ENCODE measurements at places on chromosomes 5 and 9.

GRCh38 chr5:73652391-73652790, 26.4 kb downstream of the ARHGEF28 start:
- no peak for DNase-seq

DNA sequence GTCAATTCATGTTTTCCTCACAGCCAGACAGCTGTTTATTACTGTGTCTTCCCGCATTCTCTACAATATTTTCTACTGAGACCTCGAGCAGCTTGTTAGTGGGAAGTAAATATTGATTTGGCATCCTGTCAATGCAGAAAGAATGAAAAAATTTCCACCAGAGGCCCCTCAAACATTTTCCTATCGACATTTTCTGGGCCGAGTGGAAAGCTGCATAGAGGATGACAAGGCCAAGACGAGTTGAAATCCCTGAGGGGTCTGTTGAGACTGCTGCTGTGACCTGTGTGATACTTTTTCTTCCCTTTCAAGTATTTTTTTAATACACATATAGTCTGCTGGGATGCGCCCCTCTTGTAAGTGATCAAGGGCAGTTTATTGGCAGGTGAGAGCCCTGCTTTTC, 91.4 kb upstream of the SH3GL2 start:
- DNase-seq = no peak

- no peak for DNase-seq
Observed at GRCh38 chr5:146794326-146795029, 84.1 kb downstream of the PPP2R2B start.

DNA sequence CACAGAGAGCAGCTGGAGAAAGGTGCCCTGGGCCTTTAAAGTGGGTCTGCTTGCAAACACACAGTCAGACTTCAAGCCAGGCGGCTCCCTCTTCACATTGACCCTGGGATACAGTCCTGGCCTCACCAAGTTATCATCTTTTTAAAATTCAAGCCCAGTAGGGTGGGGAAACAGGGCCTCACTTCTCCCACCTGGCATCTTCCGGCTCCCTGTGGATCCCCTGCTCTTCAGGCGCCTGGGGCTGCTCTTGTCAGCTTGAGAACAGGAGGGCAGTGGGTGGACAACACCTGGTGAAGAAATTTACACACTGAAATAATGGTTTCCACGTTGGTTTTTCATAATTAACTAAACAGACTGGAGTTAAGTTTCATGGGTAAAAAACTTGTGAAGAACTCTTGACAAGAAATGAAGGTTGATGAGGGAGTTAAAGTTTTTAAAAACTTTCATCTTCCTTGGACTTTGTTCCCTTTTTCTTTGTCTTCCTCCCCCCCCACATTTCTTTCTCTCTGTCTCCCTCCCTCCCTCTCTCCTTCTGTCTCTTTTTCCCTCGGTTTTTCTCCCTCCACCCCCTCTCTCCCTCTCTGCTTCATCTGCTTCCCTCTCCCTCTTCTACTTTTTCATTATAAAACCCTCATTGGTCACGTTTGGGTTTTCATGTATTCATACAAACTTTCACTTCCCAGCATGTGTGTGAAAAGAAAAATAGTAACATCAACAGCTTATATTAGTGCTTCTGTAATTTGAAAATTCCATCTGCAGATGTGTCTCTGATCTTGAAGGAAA, 219.6 kb downstream of the DMRT2 start:
- DNase-seq = no peak

DNA sequence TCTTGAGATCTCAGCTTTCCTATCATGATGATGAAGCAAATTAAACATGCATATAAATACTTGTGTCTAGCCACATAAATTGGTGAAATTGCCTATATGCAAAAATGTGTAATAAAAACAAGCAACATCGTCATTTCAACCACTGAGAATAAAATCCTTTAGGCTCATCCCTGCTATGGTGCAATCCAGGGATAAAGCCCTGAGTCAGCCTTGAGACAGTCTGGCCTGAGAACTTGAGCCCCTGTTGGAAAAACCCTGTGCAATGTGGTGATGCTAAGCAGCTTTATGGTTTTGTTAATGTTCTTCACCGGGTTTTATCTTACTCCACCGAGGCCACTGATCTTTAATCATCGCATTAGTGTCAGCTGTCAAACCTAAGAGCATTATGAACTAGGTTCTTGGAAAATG, 170.5 kb downstream of the DCP2 start:
- no peak for DNase-seq

- no peak for DNase-seq
Observed at GRCh38 chr5:79845448-79846197, 145.4 kb downstream of the MTX3 start.

- DNase-seq = no peak
Observed at GRCh38 chr9:17064558-17064957, 70.3 kb upstream of the CNTLN start.

DNA sequence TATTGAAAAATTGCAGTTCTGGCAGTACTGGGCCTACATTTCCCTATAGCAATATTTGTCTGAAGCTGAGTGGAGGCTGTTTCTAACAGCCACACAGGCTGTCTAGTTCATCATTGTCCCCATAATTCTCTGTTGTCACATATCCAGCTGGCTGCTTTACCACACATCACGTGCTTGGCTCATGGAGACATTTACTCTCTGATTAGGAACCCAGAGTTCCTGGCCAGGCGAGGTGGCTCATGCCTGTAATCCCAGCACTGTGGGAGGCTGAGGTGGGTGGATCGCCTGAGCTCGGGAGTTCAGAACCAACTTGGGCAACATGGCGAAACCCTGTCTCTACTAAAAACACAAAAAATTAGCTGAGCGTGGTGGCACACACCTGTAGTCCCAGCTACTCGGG, 81.4 kb downstream of the PGM5 start:
- no peak for DNase-seq

- no peak for DNase-seq
Observed at GRCh38 chr9:37412431-37413151, 9.9 kb upstream of the GRHPR start.

- no peak for DNase-seq
Observed at GRCh38 chr5:78699552-78700153, 51.1 kb upstream of the LHFPL2 start.

DNA sequence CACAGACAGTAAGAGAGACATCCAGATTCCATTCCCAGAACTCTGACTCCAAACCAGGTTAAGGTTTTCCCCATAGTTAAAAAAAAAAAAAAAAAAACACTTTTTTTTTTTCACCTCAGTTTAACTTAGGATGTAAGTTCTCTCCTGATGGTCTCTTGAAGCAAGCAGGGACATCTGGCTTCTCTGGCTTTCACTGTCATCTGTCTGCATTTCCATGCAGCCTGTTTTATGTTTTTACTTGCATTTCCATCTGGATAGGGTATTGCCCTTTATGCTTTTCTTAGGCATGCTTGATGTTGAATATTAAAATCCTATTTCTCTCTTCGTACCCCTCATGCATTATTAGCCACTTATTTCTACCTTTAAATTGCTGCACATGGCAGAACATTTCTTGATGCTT, 135.3 kb upstream of the WWC1 start:
- DNase-seq = no peak

GRCh38 chr5:143057580-143057999, 287.4 kb downstream of the ARHGAP26 start:
- no peak for DNase-seq

GRCh38 chr5:149912226-149912871, 32.2 kb downstream of the PDE6A start:
- no peak for DNase-seq

DNA sequence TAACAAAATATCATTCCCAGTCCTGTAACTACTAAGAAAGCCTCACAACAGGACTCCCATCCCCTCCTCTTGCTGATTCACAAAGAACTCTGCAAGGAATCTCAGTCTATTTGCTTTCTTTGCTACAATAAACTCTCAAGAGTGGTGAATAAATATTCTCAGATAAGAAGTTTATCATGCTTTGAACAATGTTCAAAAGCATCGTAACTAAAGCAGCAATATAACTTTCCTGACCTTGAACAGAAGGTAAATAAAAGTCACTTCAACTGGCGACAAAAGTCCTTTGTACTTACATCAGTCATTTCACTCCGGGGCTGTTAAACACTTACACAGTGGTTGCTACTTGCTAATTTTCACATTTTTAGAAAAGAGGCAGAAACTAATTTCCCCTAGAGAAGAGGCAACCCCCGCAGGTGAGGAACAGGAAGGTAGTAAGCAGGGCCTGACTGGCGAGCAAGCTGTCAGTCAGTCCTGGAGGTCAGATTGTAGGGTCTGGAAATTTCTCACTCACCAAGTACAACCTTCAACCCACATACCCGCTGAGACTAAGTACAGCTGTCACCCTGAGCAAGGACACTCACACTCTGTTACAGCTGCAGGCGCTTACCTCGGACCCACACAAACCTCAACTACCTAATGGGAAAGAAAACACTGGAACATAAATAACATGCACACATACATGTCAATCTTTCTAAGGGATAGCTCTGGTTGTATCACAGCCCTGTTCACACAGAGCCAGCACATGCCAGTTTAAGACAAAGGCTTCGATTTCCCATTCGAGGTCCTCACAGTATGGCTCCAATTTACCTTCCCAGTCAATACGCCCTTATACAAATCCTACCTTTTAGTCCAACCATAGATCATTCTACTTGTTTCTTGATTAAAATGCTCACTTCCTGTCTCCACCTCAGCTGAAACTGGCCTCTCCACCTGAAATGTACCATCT, 104.6 kb upstream of the RETREG1 start:
- no peak for DNase-seq

DNA sequence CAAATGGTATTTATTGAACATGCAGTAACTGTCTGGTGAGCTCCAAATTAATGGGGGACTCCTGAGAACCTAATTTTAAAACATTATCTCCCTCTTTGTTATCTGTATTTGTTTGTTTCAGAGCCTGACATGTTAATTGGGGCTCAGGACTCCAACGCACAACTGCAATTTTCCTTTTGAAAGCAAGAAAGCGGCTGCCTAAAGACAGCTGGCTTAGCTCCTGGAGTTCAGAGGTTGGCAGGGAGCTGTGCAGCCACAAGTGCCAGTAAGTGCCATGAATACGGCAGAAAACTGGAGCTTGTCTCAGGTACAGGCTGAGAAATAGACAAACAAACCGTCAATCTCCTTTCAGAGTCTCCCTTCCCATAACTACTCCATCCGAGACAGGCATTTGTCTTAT, 80.9 kb downstream of the PPP2R2B start:
- DNase-seq = no peak

DNA sequence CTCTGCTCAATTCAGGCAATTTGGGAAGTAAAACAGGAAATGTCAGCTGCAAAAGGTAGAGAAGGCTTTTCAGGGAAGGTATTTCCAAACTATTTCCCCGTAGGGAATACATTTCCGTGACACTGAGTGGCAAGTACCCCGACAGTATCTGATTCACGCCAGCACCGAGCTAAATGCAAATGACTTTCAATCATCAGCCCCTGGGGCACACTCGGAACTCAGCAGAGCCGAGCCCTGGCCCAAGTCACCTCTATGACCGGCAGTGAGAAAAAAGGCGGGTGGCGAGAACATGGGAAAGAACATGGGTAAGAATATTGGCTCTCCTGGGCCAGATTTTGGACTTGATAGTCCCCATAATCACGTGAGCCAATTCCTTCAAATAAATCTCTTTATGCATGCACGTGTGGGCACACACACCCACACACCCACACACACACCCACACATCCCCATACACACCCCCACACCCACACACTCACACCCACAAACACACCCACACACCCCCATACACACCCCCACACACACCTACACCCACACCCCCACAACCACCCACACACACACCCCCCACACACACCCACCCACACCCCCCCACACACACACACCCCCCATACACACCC, 43.0 kb downstream of the COL23A1 start:
- no peak for DNase-seq

DNA sequence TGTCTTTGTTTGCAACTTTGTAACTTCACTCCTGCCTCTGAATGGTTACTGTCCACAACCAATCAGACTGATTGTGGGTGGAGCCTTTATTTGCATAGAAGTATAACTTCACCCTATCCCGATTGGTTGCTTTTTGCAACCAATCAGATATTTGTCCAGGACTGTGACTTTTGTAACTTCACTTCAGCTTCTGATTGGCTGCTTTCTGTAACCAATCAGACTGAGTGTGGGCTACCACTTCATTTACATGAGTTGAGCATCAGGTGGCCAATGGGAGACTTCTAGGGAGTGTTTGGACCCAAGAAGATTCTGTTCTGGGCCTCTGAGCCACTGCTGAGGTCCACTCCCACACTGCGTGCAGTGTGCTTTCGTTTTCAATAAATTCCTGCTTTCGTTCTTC, 1810.7 kb upstream of the CDH6 start:
- no peak for DNase-seq

DNA sequence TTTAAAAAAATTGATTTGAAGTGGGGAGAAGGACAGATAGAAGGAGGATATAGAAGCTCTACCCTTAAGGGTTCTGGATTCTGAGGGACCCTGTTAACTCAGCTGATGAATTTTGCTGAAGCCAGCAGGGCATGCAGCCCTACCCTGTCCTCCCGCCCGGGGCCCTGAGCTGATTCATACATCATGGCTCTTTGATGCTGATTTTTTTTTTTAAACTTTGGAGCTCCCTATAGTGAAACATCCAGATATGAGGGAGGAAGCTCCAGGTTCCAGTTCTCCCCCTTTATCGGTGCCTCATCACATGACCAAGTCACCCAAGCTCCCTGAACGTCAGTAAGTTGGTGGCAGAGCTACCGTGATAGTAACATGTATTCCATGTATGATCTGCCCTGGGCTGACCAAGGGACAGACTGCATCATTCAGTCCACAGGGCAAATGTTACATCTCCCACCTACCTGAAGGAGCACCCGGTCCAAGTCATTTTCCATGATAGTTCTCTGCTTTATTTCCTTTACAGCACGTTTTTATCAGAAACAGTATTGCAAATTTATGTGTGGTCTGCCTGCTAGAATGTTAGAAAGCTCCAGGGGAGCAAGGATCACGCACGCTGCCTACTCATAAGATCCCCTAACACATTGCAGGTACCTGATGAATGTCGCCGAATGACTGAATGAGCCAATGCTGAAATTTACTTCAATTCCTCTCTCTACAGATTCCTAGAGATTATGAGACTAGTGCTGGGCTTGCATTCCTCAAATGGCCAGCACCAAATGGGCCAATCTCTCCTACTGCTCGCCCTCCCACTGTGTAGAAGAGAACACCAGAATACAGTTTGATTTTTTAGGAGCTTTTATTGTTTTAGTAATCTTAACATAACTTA, 25.9 kb downstream of the SPARC start:
- no peak for DNase-seq

- DNase-seq = no peak
Observed at GRCh38 chr9:86396412-86396811, 42.2 kb upstream of the TUT7 start.

- DNase-seq = no peak
Observed at GRCh38 chr9:93132946-93133680, 938 bp downstream of the NINJ1 start.

GRCh38 chr5:71786337-71787055, 67.4 kb downstream of the CARTPT start:
- no peak for DNase-seq

Measured in NCI-H2107 (cell line).